ENCODE measurements at places on chromosomes 11 and 22.

GRCh38 chr11:119567688-119568582 lies 145.0 kb upstream of the THY1 start:
- DNase-seq = peak; percentile 64

DNA sequence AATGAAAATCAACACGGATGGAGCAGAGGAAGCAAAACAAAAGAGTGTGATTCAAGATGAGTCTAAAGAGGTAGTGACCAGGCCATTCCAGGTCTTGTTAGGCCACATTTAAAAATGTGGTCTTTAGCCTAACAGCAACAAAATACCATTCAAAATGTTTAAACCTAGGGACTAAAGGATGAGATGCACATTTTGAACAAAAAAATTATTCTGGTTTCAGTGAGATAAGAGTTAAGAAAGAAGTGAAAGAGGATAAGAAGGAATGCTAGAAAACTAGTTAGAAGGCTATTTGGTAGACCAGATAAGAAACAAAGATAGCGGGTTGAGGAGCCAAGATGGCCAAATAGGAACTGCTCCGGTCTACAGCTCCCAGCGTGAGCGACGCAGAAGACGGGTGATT lies 85.2 kb downstream of the CWF19L2 start:
- DNase-seq = no peak

- DNase-seq = no peak
Measured at GRCh38 chr11:118522571-118523072, 4.7 kb upstream of the TTC36 start.

DNA sequence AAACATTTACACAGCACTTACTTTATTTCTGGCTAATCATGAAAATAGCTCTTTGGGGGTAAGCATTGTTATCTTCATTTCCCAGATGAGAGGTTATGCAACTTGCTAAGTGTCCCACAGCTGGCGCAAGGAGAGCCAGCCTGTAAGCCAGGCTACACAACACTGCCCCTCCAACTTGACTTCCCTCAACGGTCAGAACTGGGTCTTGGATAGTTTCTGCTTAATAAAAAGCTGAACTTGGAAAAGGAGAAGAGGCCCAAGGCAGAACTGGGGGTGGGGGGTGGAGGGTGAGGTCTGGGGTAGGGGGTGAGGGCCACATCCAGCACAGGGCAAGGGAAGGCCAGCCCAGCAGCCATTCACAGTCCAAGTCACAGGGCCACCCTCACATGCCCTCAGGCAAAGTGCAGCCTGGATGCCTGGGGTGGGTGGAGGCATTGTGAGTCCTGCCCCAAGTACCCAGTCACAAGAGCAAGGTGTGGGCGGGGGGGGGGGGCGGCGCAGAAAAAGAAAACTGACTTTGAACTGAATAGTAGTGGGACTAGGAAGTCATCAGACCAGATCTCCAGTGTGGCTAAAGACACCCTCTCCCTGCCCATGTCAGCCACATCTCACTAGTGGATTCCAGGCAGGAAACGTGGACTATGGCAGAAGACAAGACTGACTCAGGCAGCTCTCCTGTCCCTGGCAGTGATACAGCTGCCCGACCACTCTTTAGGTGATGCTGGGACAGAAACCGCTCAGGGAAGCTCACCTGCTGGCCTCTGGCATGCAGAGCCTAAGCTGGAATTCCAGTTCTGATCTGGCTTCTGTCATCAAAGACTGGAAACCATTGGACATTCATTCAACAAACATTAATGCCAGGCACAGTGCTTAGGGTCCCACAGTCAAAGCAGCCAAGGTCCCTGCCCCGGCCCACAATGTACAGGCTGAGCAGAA lies 52.4 kb downstream of the PACSIN2 start:
- no peak for DNase-seq
